ENCODE measurements at places on chromosomes 6 and 20.
A peak's percentile ranks its signal among the peaks of the same experiment; 100 is the strongest.

- no peak for DNase-seq
These were observed 425.8 kb downstream of the FRK start for GRCh38 chr6:115634887-115635286.

DNA sequence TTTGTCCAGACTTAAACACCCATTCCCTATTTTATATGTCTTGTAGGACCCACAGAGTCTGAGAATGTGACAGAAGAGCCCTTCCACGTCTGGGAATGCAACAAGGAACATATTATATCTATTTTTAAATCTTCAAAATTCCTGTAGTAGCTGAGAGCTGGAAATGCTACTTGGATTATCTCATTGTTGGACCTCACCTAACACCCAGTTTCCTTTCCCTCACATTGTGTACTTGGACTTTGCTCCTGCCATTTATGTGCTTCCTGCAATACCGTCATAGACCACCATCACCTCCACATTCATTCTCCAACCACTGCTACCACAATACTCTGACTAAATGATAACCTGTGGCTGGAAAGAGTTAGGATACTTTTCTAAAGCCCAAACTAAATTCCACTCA lies 335.4 kb downstream of the COL12A1 start:
- DNase-seq: no peak

DNA sequence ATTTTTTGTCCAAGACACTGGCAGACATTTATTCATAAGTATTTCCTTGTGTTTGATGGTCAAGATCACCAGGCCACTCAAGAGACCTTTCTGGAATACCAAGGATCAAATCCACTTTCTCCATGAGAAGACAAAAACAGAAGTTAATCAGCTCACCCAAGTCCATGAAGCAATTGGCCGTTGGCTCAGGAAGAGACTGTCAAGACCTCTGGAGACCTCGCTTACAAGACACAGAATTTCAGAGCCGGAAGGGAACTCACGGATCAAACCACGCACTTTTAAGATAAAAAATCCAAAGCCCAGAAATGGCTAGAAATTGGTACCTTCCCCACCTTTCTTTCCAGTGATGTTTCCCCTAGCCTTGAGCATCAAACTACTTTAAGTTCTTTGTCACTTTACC lies 3.3 kb downstream of the TRERF1 start:
- peak; percentile 66 for DNase-seq

DNA sequence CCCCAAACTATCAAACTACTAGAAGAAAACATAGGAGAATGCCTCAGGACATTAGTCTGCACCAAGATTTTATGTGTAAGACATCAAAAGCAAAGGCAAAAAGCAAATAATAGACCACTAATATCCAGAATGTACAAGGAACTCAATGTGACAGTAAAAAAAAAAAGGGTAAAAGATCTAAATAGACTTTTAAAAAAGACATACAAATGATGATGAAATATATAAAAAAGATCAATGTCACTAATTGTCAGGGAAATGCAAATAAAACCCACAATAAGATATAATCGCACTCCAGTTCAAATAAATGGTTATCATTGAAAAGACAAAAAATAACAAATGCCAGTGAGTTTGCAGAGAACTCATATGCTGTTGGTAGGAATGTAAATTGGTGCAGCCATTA lies 118.3 kb upstream of the DUSP22 start:
- no peak for DNase-seq

GRCh38 chr6:145118224-145118623 lies 617.1 kb downstream of the EPM2A start:
- DNase-seq: no peak

GRCh38 chr6:105897131-105897530 lies 189.0 kb upstream of the PRDM1 start:
- DNase-seq: no peak

GRCh38 chr6:138231381-138231886 lies 13.1 kb upstream of the PBOV1 start:
- DNase-seq: no peak

- DNase-seq: no peak
These were observed 2.7 kb downstream of the FOXA2 start for GRCh38 chr20:22581437-22582385.

DNA sequence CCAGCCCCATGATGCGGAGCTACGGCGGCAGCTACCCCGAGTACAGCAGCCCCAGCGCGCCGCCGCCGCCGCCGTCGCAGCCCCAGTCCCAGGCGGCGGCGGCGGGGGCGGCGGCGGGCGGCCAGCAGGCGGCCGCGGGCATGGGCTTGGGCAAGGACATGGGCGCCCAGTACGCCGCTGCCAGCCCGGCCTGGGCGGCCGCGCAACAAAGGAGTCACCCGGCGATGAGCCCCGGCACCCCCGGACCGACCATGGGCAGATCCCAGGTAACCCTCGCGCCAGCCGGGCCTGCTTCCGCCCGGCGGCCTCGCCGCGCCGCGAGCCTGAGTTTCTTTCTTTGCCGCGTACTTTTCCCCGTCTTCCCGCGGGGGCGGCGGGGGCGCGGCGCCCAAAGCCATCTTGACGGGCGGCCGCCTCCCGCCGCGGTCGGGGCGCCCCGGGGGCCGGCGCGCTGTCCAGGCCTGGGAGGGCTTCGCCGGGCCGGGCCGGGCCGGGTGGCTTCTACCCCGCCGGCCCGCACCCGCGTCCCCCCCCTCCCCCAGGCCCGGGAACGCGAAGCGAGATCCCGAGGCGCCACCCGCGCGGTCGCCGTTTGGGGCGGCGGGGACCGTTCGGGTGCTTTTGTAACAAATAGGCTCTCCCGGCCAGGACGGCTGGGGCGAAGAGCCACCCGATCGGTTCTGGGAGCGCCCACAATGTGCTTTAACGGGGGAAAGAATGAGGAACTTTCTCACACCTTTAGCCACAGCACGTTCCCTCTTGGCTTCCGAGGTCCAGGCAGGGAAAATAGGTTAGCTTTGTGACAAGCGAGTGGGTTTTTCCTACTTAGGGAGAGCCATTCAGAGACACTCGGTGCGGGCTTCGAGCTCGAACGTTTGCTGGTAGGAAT lies 2.3 kb downstream of the ARID1B start:
- DNase-seq: peak; percentile 48

GRCh38 chr6:10465629-10466499 lies 51.0 kb upstream of the TFAP2A start:
- DNase-seq: no peak

GRCh38 chr6:108684771-108685329 lies 124.1 kb downstream of the FOXO3 start:
- DNase-seq: no peak

- peak; percentile 3 for DNase-seq
These were observed 35.6 kb downstream of the ADGRF4 start for GRCh38 chr6:47733879-47734558.

DNA sequence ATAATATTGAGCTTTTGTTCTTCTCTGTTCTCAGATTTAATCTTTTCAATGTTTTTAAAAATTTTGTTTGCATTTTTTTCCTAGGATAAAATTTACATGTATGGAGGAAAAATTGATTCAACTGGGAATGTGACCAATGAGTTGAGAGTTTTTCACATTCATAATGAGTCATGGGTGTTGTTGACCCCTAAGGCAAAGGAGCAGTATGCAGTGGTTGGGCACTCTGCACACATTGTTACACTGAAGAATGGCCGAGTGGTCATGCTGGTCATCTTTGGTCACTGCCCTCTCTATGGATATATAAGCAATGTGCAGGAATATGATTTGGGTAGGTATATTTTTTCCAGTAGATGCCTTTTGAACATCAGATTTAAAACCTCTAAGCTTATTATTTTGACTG lies 89.8 kb downstream of the ATRN start:
- DNase-seq: no peak

GRCh38 chr6:83006270-83006905 lies 59.3 kb downstream of the UBE3D start:
- no peak for DNase-seq

GRCh38 chr6:24721461-24722215 lies 2.7 kb upstream of the C6orf62 start:
- DNase-seq: no peak

GRCh38 chr6:130027948-130028347 lies 9.6 kb downstream of the L3MBTL3 start:
- DNase-seq: no peak

DNA sequence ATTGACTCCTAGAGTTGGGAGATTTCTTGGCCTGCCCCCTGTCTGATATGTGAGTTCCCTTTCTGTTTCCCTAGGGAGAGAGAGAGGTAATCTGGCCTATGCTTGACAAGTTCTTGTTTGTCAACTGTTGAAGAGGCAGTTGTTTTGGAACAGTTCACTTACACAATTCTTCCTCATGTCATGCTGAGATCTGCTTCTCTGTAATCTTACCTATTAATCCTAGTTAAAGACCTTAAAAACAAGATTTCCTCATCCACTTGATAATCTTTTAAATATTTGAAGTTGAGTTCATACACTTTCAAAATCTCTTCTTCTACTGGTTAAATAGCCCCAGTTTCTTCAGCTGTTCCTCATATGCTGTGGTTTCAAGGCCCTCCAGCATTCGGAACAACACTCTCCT lies 89.9 kb downstream of the FIG4 start:
- DNase-seq: no peak

GRCh38 chr6:156961282-156961892 lies 184.2 kb downstream of the ARID1B start:
- DNase-seq: no peak

DNA sequence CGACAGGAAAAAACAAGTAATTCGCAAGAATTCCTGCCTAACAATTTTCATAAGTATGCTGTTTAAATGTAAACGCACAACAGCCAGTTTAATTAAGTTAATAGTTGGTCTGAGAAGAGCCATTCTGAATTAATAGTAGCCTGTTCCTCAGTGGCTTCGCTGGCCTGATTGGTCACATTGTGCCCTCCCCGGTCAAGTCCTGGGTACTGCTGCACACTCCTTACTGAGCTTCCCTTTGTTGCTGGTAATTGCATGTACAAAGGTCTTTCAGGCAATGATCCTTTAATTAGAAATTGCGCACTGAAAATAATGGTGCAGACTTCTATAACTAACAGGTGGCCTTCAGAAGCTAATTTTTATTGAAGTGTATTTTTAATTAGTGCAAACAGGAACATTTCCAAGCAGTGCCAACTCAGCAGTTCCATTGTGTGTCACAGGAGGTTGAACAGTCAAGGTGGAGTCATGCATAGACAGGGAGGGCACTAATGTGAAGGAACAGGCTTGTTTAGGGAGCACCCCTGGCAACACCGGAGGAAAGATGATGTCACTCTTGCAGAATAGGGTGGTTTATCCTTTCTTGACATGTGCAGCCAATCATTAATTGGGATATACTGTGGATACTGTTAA lies 92.6 kb upstream of the SLC22A23 start:
- DNase-seq: no peak

DNA sequence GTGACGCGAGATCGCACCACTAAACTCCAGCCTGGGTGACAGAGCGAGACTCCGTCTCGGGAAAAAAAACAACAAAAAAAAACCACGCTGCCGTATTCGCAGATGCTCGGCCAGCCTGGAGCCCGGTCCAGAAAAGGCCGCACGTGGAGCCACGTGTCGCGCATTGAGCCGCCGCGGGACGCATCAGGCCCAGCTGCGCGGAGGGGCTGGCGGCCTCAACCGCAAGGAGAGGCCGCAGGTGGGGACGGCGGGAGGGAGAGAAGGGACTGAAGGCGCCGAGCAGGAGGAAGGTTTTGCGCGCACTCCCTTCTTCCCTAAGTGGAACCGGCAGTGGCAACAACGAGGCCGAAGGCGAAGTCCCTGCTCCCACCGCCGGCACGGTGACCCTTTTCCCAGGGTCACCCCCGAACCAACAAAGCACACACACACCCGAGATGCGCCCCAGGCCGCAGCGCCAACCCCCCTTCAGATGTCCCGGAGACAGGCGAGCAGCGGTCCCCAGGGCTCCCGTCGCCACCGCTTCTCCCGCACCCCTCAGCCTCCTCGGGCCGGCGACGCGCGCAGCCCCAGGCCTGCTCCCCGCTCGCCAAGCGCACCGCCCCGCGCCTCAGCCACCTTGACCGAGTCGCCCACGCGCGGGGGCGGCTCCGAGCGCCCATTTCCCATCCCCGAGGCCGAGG lies 681 bp downstream of the SYCP2 start:
- no peak for DNase-seq

- no peak for DNase-seq
These were observed 60.8 kb downstream of the DNAH8 start for GRCh38 chr6:38775870-38776269.

Measured in HL-60 (cell line).